Hematopoietic multipotent progenitor cell treated with erythropoietin and hydrocortisone succinate and interleukin-3 and kit ligand, for 17 days (in vitro differentiated cells): ENCODE measurements at places on chromosomes 13 and 19.
A peak's percentile ranks its signal among the peaks of the same experiment; 100 is the strongest.

- no peak for DNase-seq
Observed at GRCh38 chr13:107066355-107066754, 498.4 kb upstream of the ARGLU1 start.

- no peak for DNase-seq
Observed at GRCh38 chr13:97364827-97365226, 69.1 kb upstream of the RAP2A start.

DNA sequence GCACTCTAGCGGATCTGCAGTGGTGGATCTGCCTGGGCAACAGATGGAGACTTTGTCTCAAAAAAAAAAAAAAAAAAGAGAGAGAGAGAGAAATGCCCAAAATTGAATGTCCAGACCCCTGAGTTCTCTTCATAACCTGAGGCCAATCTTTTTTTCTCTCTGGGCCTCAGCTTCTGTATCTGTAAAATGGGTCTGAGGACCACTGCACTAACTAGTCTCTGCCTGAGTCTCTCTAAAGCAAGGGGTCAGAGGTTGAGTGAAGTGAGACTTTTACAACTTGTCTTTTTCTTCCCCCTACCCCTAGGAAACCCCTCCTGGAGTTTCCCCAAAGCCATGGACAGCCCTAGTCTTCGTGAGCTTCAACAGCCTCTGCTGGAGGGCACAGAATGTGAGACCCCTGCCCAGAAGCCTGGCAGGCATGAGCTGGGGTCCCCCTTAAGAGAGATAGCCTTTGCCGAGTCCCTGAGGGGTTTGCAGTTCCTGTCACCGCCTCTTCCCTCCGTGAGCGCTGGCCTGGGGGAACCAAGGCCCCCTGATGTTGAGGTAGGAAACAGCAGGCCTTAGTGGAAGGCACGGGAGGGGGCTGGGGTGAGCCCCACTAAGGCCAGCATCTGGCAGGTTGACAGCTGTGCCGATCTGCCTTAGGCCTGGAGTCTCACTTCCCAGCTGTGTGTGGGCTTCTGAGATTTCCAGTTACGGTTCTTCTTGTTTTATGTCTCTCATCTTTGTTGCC lies 1.8 kb downstream of the TMEM91 start:
- no peak for DNase-seq

DNA sequence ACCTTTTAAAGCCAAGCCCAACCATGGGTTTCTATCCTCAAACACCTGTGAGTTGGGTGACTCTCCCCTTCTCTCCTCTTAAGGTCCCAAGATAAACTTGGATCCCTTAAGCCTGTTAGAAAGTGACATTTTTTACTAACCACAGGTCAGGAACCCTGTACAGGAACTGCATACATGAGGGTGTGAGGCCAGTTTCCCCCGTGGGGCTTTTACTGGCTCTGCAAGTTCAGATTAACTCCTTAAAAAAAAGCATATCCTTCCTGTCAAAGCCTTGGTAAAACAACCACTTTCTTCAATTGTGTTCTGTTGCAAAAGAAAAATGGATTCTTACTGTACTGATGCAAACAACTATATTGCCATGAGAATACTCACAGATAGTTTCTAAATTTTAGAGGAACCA lies 2638.7 kb upstream of the PCDH20 start:
- DNase-seq: no peak

DNA sequence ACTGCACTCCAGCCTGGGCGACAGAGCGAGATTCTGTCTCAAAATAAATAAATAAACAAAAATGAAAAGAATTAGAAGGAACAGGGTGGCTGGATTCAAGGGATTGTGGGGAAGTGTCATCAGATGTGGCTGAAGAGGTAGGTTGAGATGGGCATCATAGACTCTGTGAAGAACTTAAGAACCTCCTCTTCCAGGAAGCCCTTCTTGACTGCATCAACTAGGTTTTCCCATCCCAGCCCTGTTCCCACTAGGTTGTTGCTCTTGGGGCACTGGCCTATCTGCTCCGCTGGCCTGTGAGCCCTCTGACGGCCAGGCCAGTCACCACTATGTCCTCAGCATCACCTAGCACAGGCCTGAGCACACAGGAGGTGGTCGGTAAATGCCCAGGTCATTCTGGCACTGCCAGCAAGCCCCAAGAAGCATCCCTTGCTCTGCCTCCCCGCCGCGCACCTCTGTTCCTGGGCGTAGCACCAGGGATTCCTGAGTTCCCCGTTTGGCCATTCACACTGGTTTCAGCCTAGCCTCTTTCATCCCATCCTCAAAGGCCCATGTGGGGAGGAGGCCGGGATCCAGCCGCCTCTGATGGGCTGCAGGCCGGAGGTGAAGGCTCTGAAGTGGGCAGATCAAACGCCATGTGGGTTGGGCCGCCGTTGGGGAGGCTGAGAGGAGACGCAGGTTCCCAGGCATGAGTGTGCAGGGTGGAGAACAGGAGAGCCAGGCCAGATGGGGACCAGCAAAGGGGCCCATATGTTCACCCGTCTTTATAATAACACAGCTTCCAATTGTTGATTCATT lies 27.6 kb upstream of the SLC1A5 start:
- no peak for DNase-seq

- DNase-seq: no peak
Observed at GRCh38 chr19:1470305-1471009, 8.6 kb downstream of the C19orf25 start.

- DNase-seq: peak; percentile 9
Observed at GRCh38 chr13:43804461-43805070, 17.8 kb upstream of the ENOX1 start.

GRCh38 chr13:106132216-106132615 lies 403.2 kb downstream of the EFNB2 start:
- DNase-seq: no peak

- DNase-seq: no peak
Observed at GRCh38 chr19:23699521-23699860, 12.5 kb upstream of the ZNF675 start.

- peak; percentile 67 for DNase-seq
Observed at GRCh38 chr19:40605216-40605971, 4.2 kb downstream of the LTBP4 start.

- no peak for DNase-seq
Observed at GRCh38 chr13:98890186-98890585, 87.7 kb downstream of the DOCK9 start.

GRCh38 chr13:110807546-110807945 lies 94.0 kb downstream of the ING1 start:
- no peak for DNase-seq

- no peak for DNase-seq
Observed at GRCh38 chr19:38361633-38362075, 12.7 kb upstream of the PSMD8 start.

- DNase-seq: no peak
Observed at GRCh38 chr19:10636304-10636972, 11.1 kb downstream of the SLC44A2 start.

DNA sequence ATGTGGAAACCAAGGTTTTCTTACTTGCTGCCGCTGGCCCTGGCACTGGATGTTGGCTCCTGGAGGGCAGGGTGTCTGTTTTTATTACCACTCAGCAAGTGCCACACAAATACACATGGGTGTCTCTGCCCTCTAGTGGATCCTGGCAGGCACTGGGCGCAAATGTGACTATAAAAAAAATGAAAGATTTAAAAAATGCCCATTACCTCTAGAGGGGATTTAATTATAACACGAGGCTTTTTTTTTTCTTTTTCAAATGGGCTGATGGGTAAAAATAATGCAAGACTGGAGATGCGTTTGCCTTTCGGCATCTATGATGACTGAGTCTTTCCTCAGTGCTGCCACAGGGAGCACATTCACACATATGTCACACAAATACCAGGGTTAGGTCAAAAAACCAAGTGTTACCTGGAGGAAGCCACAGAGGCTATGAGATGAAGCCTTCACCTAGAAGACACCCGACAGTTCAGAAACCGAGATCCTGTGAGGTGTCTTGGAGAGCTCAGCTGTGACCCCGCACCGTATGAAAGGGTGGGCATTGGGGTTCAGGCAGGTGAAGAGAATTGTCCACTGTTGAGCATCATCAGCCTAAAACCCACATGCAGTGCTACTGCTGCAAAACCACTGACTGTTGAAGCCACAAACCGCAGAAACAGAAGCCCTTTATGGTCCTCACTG lies 25.7 kb downstream of the CHAMP1 start:
- peak; percentile 31 for DNase-seq

GRCh38 chr19:906480-906879 lies 6.5 kb downstream of the R3HDM4 start:
- DNase-seq: peak; percentile 50

DNA sequence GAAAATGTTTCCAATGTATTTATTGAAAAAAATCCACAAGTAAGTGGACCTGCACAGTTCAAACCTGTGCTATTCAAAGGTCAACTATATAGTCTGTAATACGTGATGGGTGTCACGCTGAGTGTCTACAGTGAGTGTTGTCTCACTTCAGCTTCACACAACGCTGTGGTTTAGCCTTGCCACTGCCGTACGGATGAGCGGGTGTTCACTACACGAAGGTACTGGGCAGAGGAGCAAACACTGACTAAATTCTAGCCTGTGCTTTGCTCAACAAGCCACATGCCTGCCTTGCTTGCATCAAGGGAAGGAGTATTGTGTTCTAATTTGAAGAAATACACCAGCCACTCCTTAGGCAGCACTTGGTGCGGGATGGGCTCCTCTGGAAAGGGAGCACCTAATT lies 3.4 kb upstream of the FFAR3 start:
- no peak for DNase-seq

- no peak for DNase-seq
Observed at GRCh38 chr13:75473468-75473867, 8.5 kb downstream of the TBC1D4 start.

- DNase-seq: no peak
Observed at GRCh38 chr13:50910485-50910805, 854 bp downstream of the RNASEH2B start.

DNA sequence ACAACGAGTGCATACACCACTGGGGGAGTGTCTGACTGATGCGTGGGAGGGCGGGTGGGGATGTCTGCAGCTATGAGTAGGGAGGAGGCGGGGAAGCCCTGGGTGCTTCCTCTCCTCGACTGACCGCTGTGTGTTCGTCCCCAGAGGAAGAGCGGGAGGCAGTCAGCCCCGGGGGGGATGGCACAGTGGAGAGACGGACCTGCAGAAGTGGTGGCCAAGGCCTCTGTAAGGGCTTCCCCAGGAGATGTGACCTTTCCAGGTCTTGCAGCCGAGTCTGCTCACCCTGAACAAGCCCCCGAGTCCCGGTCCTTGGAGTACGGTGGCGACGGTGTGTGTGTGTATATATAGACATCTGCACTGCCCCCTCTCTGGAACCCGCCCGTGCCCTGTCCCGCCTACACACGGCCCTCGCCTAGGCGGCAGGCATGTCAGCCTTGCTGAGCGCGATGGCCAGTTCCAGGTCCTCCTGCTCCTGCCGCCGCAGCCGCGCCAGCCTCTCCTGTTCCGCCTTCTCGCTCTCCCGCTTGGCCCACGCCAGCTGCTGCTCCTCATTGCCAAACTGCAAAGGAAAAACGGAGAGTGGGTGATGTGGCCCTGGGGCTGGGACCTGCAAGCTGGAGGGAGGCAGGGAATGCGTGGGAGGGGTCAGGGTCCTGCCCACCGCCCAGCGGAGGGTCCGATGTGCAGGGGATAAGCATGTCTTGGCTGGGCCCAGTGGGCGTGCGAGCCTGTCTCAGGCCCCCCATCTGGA lies 30.8 kb downstream of the KLF2 start:
- DNase-seq: no peak
